M059J (cell line): ENCODE measurements at places on chromosomes 12 and 14. TPM values are rescaled to one million over a fixed set of nuclear protein-coding genes. Genes with fewer than 3 reads are reported as not detected.
A peak's percentile ranks its signal among the peaks of the same experiment; 100 is the strongest.

DNA sequence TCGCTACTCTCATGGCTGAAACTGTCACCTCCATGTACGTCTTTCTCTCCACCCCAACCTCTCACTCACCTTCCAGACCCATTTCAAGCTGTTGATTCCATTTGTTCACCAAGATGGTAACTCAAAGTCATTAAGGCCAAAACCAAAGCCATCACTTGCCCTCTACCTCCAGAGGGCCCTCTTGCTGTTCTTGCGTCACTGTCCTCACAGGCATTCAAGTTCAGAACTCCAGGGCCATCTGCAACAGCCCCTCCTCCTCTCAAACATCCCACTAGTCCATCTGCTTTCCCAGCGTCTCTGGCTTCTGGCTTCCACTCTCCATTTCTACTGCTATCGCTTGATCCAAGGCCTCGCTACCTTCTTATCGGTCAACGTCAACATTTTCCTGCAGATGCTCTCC, 74.5 kb downstream of the VWF start:
- DNase-seq = no peak

DNA sequence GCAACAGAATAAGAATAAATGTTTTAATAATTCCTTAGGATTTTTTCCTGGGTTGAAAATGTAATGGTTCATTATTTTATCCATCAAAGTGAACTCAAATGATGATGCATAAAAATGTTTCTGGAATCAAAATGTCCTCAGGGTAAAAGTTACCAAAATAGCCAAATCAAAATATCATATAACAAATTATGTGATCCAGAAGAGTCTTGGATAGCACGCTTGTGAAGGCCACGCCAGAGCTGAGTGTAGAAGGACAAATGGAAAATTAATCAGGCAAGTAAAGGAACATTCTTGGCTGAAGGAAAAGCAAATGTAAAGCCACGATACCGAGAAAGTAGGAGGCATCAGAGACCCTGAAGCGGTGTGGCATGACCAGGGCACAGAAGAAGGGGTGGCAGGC, 169.2 kb downstream of the CAPZA3 start:
- DNase-seq = no peak

DNA sequence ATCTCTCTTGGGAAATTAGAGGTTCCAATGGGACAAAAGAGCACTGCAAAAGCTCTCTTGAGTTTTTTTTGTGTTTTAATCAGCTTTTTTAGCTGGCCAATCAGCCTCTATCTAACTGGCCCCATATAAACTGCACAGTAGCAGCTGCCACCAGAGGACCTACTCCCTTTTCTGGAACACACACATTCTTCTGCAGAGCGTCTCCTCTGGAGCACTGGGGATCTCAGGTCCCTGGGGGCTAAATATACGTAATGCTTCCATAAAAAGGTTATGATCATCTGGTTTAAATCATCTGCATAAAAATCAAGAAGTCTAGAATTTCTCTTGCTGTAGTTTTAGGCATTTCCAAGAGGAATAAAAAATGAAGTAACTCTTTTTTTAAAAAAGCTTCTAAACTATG, 32.3 kb downstream of the TSPAN8 start:
- DNase-seq = no peak

Gene TMEM132D
- total RNA-seq = 0.05 TPM in 1 of 2 replicates, not detected in the other

DNA sequence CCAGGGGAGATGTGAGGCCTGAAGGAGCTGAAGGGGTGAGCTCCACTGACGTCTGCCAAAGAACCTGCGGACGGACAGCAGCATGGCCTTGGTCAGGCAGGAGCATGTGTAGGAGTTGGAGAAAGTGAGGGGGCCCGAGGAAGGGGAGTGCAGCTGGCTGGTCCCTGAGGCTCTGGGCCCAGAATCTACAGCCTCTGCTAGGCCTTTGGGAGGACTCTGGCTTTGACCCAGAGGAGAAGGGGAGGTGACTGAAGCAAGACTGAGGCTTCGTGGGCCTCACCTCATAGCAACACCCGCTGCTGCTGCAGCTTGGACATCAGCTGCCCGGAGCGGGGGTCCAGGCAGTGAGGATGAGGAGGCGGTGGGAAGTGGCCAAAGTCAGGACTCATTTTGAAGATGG, 216.6 kb upstream of the FKBP4 start:
- DNase-seq = no peak

GRCh38 chr14:59342516-59343484, 122.4 kb downstream of the GPR135 start:
- DNase-seq = peak; percentile 74

Gene GPR84
- not detected in 2 replicates for total RNA-seq

GRCh38 chr14:75183225-75183624, 6.8 kb upstream of the TMED10 start:
- no peak for DNase-seq

DNA sequence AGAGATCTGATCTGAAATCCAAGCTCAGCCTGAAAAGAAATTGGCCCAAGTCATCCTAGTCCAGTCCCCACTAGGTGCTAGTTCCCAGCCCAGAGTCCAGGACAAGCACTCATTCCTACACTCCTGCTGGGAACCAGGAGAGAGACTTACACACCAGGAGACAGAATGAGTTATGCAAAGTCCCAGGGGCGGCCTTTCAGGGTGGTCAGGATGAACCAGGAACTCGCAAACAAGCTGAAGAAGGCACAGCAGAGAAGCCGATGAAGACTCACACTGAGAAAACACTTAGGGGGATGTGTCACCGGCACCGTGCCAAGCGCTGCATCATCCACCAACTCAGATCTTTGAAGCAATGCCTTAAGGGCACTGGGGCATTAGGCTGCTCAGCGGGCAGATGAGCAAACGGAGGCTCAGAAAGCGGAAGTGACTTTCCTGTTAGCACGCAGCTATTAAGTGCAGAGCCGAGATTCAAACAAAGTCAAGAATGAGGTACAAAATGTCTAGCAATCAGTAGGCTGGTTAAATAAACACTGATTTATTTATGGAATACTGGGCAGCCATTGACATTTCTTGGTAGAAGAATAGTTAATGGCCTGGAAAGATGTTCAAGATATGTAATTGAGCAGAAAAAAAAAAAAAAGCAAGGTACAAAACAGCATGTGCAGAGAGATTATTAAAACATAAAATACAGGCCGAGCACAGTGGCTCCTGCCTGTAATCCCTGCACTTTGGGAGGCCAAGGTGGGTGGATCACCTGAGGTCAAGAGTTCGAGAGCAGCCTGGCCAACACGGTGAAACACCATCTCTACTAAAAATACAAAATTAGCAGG, 78.7 kb downstream of the LRRC74A start:
- DNase-seq = peak; percentile 99

DNA sequence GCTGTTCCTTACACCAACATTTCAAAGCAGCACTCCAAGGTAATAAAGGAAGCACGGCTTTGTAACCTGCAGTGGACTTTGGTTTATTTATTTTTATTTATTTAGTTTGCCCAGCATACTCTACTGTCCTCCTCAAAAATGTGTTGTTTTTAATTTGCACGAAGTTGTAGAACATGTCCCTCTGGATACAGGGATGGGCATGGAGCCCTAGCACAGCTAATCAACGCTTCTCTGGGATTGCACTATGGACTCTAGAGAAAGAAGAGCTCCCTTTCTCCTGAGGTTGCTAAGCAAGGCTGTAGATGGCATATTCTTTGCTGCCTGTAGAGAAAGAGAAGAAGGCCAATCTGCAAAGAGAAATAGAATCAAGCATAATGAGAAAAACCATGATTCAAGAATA, 5.9 kb upstream of the ANAPC5 start:
- no peak for DNase-seq

GRCh38 chr14:104735830-104736642, 12.0 kb downstream of the ADSS1 start:
- peak; percentile 65 for DNase-seq

Gene ARHGAP5
- 52.5 and 75.3 TPM in 2 replicates for total RNA-seq

Gene ZC2HC1C
- total RNA-seq = 1.3 and 9.8 TPM in 2 replicates

- no peak for DNase-seq
Observed at GRCh38 chr12:26335651-26336050, 140.3 kb downstream of the SSPN start.

DNA sequence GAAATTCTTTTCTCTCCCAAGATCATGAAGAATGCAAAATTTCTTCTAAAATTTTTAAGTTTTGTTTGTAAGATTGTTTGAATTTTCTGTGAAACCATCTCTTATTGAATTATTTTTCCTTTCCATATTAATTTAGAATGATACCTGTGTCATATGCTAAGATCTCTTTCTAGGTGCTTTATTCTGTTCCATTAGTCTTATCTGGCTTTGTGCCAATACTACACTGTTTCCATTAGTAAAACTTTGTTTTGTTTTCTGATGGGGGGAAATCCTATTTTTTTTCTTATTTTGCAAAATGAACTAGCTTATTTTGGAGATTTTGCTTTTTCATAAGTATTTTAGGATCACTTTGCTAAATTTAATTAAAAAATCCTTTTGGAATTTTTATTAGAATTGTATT, 193.9 kb downstream of the FUT8 start:
- DNase-seq = no peak

GRCh38 chr12:24756479-24757024, 192.3 kb downstream of the BCAT1 start:
- DNase-seq = no peak

- no peak for DNase-seq
Observed at GRCh38 chr12:100279607-100280244, 12.7 kb downstream of the SCYL2 start.

- DNase-seq = no peak
Observed at GRCh38 chr12:31765931-31766330, 37.1 kb upstream of the AMN1 start.

DNA sequence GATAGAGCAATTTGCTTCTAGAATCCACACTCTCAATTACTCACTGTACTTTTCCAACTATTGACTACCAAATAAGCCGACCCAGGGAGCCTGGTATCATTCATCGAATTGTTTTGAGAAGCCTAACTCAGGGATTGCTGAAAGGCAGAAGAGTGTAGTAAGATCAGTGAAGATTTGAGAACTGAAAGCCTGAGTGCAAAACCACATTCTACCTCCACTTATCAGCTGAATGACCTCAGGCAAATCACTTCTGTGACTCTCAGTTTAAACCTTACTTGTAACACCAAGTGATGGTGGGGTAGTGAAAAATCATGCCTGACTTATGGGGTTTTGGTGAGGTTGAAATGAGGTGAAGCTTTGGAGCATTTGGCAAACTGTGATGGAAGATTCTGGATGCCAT, 126.1 kb upstream of the MAX start:
- peak; percentile 68 for DNase-seq

Gene MYO1H
- total RNA-seq = not detected in 2 replicates

DNA sequence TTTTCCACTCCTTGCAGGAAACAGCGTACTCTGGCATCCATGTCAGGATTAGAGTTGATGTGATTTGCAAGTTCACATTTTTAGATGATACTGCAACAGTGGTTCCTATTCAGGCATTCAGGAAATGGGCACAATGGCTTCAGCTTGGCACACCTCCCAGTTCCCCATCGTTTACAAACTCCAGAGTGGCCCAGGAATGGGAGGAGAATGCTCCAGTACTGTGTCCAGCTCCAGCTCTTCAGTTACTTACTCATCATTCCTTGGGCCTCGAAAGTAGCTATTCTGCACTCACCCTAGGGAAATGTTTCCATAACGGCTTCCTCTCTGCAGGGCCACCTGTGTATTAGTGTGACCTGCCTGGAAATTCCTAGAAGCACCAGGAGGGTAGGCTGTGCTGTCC, 239.7 kb upstream of the RGS6 start:
- DNase-seq = peak; percentile 87

Gene GAS2L3
- 32.8 and 38.6 TPM in 2 replicates for total RNA-seq

Gene SERPINA1
- 5.6 and 8.3 TPM in 2 replicates for total RNA-seq

GRCh38 chr12:46573347-46573658, 200.7 kb upstream of the SLC38A2 start:
- DNase-seq = no peak
